ENCODE measurements at places on chromosomes 3 and 15.

- no peak for DNase-seq
Observed at GRCh38 chr3:169999433-169999832, 32.8 kb downstream of the SEC62 start.

DNA sequence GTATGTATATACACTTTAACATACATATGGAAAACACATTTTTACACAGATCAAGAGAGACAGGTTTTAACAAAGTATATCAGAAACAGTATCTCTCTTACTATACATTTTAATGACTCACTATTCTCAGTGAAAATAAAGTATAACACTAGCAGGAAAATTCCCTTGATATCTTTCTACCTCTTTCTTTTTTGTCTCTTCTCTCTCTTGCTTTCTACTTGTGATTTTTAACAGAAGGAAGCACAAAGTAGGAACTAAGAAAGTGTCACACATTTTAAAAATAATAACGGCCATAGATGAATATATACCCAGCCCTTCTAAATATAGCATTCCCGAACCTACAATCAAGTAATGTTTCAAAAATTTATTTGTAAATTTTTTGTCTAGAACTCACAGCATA lies 4.8 kb downstream of the DENND4A start:
- no peak for DNase-seq

DNA sequence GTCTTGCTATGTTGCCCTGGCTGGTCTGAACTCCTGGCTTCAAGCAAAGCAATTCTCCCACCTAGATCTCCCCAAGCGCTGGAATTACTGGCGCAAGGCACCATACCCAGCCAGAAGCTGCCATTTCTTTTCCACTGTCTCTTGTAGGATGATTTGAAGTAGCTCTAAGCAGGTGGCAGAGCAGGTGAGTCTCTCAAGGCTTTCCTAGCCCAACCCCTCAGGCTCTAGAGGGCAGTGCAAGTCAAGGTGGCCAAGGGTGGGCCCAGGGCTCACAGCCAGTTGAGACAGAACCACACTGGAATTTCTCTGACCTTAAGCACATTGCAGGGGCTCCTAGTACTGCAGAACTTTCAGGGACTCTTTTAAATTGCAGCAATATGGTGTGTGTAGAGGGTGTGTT lies 15.6 kb upstream of the DAG1 start:
- DNase-seq, result no peak

DNA sequence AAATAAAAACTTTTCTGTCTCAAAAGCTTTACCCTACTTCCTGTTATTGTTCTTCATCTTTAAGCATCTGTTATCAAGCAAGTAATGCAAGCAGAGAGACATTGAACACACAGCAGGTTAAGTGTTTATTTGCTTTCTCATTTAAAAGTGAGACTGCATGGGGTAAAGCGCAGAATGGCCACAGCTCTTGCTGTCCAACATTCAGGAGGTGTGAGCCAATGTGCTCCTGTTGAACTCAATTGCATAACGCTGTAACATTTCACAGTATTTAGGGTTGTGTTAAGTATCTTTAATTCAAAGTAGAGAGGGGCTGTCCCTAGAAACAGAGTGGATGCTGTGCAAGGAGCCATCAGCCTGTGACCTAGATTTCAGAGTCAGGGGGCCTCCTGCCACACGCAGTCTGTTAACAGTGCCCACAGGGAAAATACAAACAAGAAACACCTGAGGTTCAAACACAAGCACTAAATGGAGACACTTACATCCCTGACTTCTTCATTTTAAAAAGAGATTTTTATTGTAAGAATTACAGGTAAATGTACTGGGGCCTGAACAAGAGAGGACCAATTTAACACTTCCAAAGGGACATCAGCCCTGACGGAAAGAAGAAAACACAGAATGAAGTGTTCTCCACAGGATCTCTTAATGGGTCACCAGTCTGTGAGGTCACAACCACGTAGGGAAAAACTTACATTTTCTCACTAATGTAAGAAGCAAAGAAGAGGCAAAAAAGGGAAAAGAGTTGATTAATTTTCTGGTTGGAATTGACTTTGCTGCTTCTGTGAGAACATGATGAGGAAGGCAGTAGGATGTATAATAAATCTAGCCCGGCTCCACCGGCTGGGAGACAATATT lies 815.1 kb downstream of the VGLL3 start:
- no peak for DNase-seq

DNA sequence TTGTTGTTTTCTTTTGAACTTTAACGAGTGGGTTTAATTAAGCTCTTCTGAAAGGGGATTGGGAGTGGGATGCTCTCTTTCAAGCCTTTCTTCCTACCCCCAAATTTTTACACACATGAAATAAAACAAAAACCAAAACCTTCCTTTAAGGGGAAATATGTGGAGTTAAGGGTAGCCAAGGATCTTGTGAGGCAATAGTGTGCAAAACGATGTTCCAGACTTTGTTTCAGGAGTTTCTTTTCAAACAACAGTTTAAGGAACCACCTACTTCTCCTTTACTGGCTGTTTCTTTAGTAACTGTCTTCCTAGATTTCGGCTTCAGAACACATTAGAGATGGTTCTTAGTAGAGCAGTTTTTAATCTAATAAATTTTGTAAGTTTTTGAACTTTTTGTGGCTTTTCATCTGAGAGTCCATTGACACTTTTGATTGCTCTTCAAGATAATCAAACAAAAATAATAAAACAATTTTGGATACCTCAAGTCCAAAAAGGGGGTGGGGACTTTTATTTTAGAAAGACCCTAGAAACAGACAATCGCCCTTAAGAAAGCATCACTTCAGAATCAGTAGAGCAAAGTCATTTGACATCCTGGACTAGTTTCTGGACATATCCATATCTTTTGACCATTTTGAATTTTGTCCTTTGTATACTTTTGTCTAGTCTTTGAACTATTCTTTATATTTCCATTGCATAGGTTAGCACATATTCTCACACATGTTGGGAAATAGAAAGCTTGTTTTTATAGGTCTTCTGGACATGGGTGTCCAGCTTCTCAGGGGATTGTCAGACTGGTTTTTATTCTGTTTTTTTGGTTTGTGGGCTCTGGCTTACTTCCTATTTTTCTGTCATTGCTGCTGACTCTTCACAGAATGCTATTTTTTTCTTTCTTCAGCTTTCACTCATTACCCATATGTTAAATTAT lies 6.0 kb downstream of the DIPK2A start:
- DNase-seq, result no peak

GRCh38 chr3:5423523-5423922 lies 236.0 kb downstream of the EDEM1 start:
- DNase-seq, result no peak

GRCh38 chr3:134641671-134642300 lies 9.0 kb downstream of the KY start:
- no peak for DNase-seq

DNA sequence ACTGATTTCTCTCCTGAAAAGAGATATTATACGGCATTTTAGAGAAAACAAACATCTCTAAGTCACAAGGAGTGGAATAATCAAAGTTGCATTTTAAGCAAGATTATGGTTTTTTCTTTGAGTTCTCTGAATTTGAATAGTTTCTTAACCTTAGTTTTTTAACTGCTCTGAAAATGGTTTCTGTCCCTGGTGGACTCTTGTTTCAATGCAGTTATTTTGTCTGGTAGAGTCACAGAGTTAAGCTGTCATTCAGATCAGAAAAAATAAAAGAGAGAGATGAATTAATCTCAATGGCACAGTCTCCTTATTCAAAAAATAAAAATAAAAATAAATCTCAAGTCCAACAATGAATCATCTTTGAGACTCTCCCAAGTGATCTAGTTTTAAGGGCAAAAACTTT lies 19.0 kb downstream of the AGTR1 start:
- DNase-seq, result no peak

DNA sequence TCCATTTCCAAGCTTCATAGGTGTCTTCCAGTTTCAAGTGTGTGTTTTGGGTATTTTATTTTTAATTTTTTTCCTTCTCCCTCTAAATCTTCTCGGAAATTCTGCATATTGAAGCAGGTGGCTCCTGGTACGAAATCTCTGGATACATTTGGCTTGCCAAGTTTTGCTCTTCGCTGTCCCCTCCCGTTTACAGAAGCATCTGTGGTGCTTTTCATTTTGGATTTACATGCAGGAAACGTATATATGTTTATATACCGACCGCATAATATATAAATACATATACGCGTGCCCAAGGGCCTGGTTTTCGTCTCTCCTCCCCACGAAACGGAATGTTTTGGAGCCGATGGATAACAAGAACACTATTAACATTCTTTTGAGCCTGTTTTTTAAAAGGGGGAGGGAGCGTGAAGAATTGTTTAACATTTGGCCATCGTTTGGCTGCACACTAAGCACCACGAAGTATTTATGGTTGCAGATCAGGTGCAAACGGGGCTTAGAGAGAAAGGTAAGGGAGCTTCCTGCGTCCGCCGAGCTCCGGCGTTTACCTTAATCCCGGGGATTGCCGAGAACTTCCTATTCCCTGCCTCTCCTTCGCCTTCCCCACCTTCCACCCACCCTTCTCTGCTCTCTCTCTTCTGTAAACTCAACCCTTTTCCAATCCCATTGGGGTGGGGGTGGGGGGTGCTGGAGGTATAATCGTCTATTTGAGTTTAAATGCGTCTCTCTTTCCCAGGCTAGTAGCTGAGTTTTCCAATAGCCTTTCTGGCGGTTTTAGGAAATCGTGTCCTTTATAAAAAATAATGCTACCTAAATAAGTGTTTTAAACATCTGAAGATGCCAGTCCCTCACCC lies 1.1 kb upstream of the NLGN1 start:
- DNase-seq, result no peak

- DNase-seq, result no peak
Observed at GRCh38 chr3:133374708-133375402, 25.0 kb upstream of the BFSP2 start.

- DNase-seq, result no peak
Observed at GRCh38 chr3:71087143-71088018, 496.1 kb downstream of the FOXP1 start.

DNA sequence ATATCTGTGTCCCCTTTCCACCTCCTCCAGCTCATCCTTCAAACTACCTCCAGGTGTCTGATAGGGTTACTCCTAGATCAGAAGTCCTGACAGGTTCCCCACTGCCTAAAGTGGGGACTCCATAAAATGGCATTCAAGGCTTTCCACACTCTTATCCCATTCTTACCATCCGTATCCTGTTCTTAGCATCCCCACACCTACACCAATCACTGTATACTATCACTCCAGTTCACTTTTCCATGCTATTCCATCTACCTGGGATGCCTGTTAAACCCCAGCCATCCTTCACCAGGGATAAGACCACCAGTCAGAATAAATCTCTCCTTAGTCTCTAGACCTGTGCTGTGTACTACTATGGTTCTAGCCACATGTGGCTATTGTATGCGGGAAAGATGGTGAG lies 19.1 kb downstream of the SSR3 start:
- DNase-seq, result no peak

DNA sequence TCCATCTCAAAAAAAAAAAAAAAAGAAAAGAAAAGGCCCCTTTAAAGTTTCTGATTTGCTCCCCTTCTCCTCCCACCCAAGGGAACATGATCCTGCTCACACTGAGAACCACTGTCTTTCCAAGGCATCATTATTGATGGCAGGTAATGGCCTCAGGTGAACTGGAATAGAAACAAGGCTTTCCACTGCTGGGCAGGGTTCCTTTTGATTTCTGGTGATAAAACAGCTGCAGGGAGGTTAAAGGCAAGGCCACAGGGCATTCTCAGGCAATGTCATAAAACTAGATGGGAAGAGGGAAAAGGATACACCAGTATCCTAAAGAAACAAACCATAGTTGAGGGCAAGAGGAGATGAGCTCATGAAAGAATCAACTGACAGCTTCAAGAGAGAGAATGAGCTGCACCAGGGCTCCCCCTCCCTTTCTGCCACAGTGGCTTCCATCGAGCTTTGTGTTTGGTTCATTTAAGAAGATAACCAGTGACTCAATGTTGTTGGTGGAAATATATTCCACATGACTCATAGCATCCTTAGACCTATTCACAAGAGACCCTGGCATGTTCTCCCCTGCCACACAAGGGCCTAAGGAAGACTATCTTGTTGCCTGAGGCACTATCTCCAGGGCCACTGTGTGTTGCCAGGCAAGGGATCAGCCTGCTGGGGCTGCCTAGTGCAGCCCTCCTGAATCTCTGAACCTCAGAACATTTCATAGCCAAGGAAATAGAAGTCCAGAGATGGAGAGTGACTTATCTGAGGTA lies 86.4 kb downstream of the WDR76 start:
- DNase-seq, result no peak

- no peak for DNase-seq
Observed at GRCh38 chr3:40768536-40768935, 243.8 kb downstream of the ZNF621 start.

DNA sequence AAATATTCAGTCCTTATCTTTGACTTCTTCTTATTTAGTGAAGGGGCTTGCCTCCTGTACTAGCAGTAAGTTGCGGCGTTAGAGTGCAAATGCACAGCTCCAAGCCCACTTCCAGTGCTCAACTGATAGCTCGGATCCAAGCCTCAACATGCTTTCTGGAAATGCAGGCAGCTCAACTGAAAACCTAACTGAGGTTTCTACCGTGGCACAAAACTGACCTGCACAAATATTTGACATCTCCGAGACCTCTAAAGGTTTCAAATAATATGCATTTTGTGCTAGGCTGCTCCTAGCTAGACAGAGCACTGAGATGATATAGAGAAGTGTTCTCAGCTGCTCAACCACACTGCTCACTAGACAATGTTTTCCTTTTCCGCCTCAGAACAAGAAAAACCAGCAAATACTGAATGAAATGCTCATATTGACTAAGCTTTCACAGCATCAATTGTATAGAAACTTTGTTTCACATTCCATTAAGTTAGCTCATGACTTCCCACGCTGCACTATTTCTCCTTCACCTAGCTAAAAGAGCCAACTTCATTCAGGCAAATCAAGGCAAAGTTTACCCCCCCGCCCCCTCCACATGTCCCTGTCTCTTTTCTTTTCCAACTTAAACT lies 822 bp downstream of the ZNF385D start:
- no peak for DNase-seq

- DNase-seq, result no peak
Observed at GRCh38 chr3:183548262-183548769, 7.2 kb downstream of the KLHL6 start.

- no peak for DNase-seq
Observed at GRCh38 chr3:43013743-43014155, 34.6 kb downstream of the GASK1A start.
